Osteoblast (primary cell): ENCODE measurements at places on chromosomes 4 and X. TPM values are rescaled to one million over a fixed set of nuclear protein-coding genes. Genes with fewer than 3 reads are reported as not detected.

GRCh38 chr4:144714166-144714565 is 68.2 kb downstream of the HHIP start:
- DNase-seq: no peak

The PABPC1L2A gene
- not detected in 2 replicates for total RNA-seq

- no peak for DNase-seq
These were observed 13.8 kb downstream of the ACSL4 start for GRCh38 chrX:109719264-109719663.

The XAGE1A gene
- not detected in 2 replicates for total RNA-seq

GRCh38 chr4:173194157-173194556 is 25.5 kb downstream of the GALNT7 start:
- no peak for DNase-seq

DNA sequence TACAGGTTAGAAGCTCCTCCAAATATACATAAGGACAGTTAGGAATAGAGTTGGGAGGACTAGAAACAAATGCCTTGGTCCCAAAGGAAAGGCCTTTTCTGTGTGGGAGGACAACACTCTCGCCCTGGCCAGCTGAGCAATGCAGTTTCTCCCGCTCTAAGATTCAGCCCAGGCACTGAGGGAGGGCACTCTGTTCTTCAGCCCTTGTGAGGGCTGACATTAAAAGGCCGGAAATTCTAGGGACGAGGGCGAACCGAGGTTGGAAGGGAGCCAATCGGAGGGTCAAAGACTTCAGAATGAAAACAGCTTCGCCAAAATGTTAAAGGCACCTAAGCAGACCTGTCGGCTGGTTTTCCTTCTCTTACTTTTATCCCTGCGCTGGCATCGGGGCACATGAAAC is 2.9 kb upstream of the PTCHD1 start:
- DNase-seq: peak; percentile 83

The CXorf49 gene
- not detected in 2 replicates for total RNA-seq

DNA sequence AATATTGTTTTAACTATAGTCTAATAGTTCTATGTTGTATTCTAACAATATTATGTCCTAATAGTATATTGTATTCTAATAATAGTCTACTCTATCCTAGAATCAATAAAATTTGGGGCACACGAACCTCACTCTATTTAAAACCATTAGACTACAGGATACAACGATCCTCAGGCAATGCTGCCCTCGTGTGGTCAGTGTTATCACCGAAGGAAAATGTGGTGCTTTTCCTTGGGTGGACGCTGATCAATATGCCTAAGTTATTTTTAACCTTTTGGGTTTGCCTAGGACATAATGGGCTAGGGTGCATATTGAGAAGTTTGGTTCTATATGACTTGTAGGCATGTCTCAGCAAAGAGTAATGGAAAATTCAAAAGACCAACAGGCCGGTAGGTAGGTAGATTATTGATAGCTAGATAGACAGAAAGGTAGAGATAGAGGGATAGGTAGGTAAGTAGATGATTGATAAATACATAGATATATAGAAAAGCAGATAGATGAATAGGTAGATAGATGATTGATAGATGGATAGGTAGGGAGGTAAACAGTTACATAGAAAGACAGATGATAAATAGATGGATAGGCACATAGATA is 75.1 kb downstream of the PRKX start:
- DNase-seq: peak; percentile 92

- no peak for DNase-seq
These were observed 587.1 kb upstream of the CPEB2 start for GRCh38 chr4:14415146-14415545.

GRCh38 chrX:37287741-37288444 is 61.3 kb upstream of the PRRG1 start:
- DNase-seq: no peak

DNA sequence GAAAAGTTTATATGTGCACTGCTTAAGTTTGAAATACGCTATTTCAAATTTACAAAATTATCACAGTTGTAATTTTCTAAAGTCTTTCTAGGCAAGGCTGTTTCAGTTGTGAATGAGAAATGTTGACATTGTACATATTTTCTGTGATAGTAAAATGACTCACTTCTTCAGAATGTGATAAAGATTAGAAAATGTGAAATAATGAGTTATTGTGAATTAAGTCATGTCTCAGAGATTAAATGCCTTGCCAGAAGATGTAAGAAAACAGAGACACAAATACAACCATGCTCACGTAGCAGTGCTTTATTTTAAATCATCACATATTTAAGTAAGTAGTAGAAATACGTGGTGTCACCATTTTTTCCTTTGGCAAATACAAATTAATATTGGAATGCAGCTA is 768 bp downstream of the CLCN4 start:
- peak; percentile 89 for DNase-seq

DNA sequence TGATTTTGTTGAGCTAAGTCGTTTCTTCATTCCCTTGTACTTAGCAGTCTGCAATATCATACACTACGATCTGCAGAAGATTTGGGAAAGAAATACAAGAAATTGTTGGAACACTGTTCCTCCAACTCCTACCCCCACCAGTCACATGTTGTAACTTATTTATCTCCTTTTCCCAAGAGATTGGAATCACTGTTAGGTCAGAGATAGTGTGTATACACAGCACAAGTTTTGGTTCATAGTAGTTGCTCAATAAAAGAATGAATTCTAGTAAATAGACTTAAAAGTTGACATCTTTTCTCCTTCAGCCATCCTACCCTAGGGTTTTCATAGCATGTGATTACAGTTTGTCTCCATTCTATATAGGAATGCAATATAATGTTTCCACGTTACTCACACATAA is 68.8 kb downstream of the ARFIP1 start:
- no peak for DNase-seq
